ENCODE measurements at places on chromosomes 3 and 15.
A peak's percentile ranks its signal among the peaks of the same experiment; 100 is the strongest.

DNA sequence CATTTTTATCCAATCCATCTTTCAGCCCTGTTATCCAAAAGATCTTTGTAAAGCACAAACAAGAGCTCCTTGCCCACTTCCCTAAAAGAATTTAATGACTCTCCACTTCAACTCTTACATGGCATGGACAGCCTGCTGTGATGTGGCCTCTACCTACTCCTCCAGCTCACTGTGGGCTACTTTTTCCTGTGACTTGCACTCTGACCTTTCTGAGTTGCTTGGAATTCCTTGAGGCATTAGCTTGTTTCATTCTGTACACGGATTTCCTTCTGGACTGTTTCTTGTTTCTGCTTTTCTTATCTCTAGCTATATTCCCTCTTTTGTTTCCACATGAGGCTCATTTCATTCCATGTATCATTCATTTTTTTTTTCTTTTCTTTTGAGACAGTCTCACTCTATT, 15.2 kb downstream of the QTRT2 start:
- DNase-seq: no peak

GRCh38 chr3:60512506-60512905, 738.7 kb downstream of the FHIT start:
- no peak for DNase-seq

DNA sequence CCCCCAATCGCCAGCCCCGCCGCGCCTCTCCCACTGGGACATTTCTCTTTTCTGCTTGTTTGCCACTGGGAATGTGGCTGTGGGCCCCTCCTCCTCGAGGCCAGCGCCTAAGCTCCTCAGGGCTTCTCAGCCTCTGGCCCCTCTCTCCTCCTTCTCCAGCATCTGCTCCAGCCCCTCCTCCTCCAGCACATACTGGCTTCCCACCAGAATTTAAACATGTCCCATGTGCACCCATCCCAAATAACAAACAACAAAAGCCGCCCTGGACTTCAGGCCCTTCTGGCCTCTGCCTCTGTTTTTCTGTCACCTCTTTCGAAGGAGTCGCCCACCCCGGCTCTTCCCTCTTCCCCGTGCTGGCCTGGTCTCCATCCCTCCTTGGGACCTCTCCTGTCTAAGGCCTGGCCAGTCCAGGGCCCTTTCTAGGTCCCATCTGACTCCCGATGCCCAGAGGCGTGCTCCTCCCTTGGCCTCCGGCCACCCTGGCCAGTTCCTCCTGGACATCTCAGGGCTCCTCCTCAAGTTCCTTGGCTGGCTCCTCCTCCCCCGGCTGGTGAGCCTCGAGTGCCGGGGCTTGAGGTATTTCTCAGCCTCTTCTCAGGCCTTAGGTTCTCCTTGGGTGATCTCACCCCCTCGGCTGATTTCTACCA, 94.6 kb upstream of the SLC6A6 start:
- no peak for DNase-seq

GRCh38 chr3:100928638-100929428, 64.4 kb downstream of the ABI3BP start:
- DNase-seq: peak; percentile 98

- DNase-seq: no peak
Observed at GRCh38 chr3:119715105-119715504, 12.3 kb downstream of the CFAP91 start.

GRCh38 chr3:177361081-177361938, 164.0 kb upstream of the TBL1XR1 start:
- no peak for DNase-seq

DNA sequence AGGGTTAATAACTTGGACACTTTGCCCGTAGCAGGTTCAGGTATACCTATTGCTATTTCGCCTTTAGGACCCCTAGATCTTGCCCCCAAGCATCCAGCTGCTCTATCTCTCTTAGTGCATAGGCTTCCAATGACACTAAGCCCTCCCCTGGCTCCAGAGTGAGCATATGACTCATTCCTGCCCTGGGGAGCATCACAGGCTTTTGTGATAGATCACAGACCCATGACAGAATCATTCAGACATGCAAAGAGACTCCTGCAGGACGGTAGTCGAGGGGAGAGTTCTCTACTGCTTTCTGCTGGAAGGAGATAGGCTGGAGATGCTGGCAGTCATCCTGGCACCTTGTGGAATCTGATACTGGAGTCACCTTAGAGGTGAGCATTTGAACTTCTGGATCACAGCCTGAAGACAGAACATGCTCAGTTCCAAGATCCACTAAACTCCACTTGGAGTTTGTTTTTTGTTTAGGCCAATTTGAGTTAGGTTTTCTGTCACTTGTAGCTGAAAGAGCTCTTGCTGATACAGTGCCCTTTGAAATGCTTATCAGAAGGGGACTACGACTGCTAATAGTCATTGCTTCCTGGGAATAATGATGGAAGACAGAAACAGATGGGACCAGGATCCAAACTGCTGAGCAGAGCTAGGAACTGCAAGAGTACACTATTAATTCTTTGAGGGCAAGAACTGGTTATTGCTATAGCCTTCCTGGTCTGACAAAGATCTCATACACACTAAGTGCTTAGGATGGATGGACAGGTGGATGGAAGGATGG, 11.0 kb downstream of the LYSMD2 start:
- peak; percentile 63 for DNase-seq

- DNase-seq: no peak
Observed at GRCh38 chr15:101535170-101535902, 45.8 kb upstream of the PCSK6 start.

GRCh38 chr3:188950832-188951489, 220.8 kb upstream of the TPRG1 start:
- peak; percentile 98 for DNase-seq
